Hepatic stellate cell (primary cell): ENCODE measurements at places on chromosomes 1 and 21.

DNA sequence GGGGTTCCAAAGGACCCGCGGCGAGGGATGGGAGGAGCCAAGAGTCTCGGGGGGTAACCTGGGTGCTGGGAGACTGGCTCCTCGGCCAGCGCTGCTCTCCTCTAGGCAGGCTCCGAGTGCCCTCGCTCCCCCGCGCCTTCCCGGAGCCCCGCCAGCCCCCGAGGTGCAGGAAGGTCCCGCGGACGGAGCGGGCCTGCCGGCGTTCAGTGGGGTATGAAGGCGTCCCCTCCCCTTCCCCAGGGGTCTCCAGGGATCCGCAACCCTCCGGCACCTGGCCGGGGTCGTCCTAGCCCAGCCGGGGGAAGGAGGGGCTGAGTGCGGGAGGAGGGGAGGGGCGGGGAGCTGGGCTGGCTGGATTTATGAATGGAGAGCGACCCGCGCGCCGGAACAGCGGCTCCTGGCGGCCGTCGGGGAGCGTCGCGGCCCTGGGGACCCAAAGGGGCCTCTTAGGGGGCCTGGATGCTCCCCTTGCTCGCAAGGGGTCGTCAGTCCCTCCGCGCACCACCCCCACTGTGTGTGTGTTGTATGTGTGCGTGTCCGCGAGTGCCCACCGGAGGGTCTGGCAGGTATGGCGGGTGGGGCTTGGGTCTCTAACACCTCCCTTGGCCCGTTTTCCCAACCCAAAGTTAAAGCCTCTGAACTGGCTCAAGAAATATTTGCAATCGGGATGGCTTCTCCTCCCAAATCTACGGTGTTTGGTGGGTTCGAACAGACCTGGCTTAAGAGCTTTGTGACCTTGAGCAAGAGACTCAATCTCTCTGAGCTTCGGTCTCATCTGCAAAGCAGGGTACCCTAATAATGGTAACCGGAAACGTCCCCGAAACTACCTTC lies 642 bp downstream of the HCRTR1 start:
- peak; percentile 71 for DNase-seq

- DNase-seq, result no peak
Observed at GRCh38 chr21:30958741-30959140, 77.4 kb upstream of the KRTAP11-1 start.

DNA sequence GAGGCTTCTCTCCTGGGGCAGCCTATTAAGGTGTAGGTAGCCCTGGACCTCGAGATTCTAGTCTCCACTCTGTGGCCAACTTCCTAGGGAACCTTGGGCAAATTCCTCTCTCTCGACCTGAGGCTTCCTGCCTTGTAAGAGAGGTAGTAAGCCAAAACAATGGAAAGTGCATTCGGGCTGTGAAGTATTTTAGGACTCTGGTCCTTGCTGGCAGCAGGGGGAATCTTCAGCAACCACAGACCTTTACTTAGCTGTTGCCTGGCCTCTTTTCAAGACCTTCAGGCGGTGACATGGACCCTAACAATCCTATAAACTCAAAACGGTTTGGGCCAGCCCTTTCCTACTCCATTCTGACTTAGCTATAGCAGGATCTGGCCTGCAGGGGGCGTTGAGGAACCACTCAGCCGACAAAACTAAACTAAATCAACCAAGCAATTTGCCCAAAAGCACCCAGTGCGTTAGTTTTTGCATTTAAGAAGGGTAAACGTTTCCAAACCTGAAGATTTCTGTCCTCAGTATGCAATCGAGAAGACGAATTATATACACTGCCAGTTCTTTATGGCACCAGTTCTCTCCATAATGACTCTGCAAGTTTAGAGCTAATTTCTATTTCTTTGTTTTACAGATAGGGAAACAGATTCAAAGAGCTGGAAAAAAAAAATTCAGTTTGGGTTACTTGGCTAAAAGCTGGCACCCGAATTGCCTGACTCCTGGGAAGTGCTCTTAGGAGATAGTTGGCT lies 10.9 kb upstream of the SESN2 start:
- peak; percentile 71 for DNase-seq

DNA sequence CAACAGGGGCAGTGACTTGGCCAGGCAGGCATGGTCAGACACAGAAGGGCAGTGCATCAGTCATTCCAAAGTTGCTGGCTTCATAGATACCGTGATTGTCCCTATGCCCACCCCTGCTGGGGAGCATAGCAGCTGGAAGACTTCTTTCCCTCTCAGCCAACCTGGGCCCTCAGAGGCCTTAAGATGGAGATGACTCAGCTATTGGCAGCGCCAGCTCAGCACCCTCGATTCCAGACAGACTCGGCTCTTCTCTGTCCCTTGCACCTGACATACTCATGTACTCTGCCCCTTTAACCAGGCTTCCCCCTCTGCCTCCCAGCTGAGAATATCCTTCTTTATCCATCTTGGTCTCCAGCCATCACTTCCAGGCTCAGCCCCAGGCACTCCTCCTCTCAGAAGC lies 16.8 kb downstream of the SLAMF8 start:
- DNase-seq, result no peak

DNA sequence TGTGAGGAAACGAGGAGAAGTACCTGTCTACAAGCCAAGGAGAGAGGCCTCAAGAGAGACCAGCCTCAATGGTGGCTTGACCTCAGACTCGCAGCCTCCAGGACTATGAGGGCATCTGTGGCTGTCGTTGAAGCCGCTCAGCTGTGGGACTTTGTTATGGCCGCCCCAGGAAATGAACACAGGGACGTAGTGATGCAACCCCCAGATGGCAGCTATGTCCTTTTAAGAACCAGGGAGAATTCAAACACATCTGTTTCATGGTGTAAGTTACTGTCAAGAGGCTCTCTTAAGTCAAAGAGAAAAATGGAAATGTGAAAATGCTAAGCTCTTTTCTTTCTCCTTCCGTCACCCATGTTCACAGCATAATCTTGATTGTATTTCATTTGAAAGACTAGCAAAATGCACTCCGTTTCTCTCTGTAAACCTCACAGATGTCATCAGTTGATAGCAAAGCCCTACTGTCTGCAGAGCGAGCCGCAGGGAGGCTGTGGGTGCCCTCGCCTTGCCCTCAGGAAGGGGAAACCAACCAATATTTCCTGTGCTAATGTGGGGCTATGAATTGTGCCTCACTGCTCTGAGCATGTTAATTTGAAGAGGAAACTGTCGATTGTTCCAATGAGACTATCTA lies 21.3 kb downstream of the UBASH3A start:
- DNase-seq, result no peak

- DNase-seq, result no peak
Observed at GRCh38 chr1:211564084-211564483, 14.9 kb downstream of the SLC30A1 start.

- DNase-seq, result no peak
Observed at GRCh38 chr1:200154069-200154767, 126.7 kb downstream of the NR5A2 start.

DNA sequence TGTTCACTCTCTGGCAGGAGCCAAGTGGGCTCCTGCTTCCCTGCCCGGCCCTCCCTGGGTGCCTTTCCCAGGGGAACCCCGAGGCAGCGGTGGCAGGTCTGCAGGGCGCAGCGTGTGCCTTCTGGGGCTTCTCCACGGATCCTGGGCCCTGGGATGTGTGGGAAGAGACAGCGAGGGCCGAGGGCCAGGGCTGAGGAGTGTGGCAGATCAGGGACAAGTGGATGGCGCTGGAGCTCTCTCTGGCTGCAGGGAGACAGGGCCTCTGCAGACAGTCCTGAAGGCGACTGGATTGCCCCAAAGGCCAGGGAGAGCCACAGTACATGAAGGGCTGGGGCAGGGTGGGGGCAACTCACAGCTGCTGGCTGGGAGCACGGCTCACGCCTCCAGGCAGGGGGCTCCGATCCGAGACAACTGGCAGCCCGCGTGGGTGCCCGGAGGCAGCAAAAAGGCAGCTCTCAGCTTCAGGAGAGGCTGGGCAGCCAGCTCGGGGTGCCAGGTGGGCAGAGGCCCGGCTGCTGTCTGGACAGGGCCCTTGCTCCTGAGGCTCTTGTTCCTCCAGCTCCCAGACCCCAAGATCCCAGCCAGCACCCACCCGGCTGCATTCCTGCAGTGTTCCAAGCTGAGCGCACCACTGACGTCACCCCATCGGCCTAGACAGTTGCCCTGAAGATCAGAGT lies 16.0 kb downstream of the MORN1 start:
- DNase-seq, result no peak

- peak; percentile 29 for DNase-seq
Observed at GRCh38 chr1:240417317-240417716, 194.6 kb downstream of the GREM2 start.

DNA sequence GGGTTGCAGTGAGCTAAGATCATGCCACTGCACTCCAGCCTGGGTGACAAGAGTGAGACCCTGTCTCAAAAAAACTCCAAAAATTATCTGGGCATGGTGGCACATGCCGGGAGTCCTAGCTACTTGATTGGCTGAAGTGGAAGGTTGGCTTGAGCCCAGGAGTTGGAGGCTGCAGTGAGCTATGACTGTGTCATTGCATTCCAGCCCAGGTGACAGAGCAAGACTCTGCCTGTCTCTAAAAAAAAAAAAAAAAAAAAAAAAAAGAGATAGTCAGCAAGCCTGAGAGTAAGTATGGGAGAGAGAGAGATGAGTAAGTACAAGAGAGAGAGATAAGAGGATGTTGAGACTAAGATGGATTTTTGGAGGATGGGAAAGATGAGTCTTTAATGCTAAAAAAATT lies 180.8 kb upstream of the CACYBP start:
- no peak for DNase-seq

DNA sequence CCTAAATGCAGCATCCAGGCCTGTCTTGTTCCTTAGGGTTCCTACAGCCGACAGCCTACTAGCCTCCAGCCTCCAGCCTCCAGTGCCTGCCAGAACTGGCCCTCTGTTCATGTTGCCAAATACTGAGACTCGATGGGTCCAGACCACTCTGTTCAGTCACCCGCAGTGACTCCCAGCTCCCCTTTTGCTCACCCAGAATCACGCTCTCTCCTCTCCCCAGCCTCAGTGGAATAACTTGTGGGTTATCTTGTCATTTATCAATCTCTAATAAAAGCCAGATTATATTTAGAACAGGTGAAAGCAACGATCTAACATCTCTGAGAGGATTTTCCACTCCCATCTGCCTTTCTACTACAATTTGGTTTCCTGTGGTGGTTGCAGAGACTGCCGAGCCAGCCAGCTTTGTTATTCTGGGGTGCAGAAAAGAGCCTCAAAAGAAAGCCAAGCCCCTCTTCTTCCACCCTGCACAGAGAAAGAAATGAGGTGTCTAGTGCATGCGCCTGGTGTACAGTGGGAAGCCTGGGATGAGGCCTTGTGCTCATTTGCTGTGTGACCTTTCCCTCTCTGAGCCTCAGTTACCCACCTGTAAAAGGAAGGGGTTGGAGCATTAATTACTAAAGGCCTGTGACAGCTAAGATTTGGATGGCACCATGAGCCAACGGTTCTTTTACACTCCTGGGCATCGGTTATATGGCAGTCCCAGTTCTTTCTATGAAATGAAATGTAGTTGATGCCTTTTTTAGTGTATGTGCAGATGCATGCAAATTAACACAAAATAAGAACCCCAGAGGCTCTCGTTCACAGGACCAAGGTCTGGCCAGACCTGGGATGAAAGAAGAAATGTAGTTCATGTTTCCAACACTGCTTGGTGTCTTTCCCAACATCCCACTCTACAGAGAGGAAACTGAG lies 42.9 kb upstream of the ID3 start:
- no peak for DNase-seq

DNA sequence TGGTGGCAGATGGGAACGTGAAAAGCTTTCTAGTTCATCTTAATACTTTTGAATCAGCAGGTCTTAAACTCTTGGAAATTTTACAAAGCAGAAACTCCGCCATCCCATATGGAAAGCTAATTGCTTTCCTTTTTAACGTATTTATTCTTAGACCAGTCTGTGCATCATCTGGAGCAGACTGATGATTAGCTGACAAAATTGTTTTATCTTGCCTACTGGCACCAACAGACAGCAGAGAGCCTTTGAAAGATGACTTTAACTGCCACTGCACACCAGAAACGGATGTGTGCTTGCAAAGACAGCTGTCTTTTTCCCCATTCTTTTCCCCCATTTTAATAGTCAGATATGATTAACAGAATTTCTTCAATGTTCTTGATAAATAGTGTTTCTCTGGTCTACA lies 97.0 kb downstream of the PLD5 start:
- DNase-seq, result no peak

DNA sequence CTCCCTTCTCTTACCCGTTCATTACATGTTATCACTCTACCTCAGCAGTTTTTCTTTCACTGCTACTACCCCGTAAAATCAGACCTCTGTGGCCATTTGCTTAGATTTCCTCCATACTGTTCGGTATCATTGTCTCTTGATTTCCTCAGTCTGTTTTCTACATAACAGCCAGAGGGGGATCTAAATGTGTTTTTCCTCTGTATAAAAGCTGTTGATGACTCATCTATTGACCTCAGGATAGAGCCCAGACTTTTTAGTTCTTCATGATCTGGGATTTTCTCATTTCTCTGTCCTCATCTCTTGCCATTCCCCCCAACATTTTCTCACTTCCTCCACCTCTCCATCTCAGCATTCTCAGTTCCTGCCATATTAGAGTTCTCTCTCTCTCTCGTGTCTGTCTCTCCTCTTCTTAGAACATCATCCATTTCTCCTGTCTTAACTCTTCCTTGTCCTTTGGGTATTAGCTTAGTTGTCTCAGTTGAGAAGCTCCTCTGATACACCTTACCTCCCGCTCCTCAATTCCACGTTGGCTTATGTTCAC lies 10.5 kb downstream of the OTUD3 start:
- DNase-seq, result no peak

DNA sequence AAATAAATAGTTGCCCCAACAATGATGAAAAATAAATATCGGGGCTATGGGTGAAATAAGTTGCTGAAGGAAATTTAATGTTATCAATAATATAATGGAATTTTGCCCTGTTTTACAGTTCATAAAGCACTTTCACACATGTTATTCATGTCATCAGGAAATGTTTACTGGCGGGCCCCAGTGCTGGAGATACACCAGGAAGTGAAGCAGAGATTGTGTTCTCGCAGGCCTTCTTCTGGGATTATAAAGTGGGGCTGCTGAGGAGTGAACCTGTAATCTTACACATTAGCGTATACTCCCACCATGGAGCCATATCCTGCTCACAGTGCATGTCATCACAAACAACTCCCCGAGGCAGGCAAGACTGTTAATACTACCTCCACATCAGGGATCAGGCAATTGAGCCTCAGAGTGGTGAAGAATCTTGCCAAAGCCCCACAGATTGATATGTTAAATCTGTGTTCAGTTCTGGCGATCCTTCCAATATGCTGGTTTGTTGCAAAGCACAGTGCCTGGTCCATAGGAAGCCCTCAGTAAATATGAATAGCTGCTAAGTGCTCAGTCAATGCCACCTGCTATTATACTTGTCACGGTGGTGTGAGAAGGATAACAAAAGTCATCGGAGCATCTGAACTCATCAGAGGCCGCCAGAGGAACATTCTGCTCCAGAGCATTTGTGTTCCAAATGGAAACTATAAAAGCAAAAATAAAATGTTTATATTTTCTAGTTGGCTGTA lies 104.4 kb upstream of the UBE2U start:
- DNase-seq, result no peak

DNA sequence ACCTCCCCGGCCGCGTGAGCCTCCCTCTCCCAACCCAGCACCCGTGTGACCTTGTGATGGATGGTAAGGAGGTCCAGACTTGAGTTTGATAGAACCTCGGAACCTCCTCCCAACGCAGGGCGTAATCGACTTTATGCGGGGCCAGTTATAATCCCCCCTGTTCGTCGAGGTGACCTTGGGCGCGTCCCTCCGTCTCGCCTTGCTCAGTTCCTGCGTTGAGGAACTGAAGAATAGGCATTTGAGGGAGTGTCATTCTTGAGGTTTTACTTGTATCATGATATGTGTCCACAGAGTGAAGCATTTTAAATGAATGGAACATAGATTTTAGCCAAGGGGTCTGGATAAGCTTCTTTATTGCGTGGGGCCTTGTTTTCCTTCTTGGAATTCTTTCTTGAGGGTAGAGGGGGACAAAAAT lies 433 bp downstream of the TIMM17A start:
- DNase-seq, result no peak

- no peak for DNase-seq
Observed at GRCh38 chr1:205616563-205617293, 15.1 kb downstream of the ELK4 start.
